ENCODE measurements at places on chromosomes 3 and 15.

DNA sequence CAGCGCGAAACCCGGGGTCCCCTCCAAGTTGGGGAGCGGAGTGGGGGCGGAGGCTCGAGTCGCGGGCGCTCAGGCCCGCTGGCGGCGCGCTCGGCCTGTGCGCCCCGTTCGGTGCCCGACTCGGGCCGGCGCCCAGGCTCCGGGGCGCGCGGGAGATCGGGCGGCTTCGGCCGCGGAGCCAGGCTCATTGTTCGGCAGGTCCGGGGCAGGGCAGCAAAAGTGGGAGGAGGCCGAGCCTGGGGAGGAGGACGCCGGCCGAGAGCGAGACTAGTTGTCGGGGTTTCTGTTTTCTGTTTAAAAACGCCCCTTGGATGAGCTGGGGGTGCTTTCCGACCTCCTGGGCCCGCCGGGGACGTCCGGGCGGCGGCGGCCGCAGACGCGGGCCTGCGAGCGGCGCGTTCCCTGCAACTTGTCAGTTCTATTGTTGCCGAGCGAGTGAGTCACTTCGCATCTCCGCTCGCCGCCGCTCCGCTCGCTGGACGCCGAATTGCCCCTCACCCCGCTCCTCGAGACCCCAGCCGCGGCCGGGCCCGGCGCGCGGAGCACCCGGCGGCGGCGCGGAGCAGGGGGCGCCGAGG lies 676 bp downstream of the TCF12 start:
- H3K36me3 ChIP-seq = peaks cover 4% of the 10 kb centered on the region
- H3K27ac ChIP-seq = peak overlapping the region; percentile 94
- DNase-seq = peak; percentile 65
- H3K4me1 ChIP-seq = peaks cover 16% of the 10 kb centered on the region

DNA sequence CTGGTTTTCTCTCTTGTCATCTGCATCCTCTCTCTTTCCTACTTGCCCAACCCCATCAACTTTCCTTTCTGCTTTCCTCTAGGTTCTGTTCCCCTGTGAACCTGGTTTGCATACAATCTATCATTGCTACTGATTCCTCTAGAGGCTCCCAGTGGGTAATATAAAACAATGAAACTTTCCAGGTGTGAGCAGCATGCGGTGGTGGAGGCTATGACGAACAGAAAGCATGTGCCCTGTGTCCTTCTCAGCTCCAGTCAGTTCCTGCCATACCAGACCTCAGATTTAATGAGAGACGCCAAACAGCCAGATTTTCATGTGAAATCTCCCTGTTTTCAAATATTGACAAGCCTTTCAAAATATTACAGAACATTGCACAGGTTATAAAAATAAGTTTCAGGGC lies 3.5 kb upstream of the ACAP2 start:
- peaks cover 12% of the 10 kb centered on the region for H3K4me1 ChIP-seq
- no peaks in the 10 kb centered on the region for H3K27me3 ChIP-seq
- no peaks in the 10 kb centered on the region for H3K36me3 ChIP-seq
- H3K27ac ChIP-seq = no peak overlapping the region
- no peak for DNase-seq
- no peak overlapping the region for H3K4me3 ChIP-seq

- peak; percentile 100 for DNase-seq
- H3K36me3 ChIP-seq = no peaks in the 10 kb centered on the region
- H3K4me1 ChIP-seq = peaks cover 22% of the 10 kb centered on the region
- no peaks in the 10 kb centered on the region for H3K27me3 ChIP-seq
- H3K27ac ChIP-seq = peak overlapping the region; percentile 90
Measured at GRCh38 chr3:16124636-16125035, 49.8 kb upstream of the GALNT15 start.

GRCh38 chr3:177338697-177339219 lies 141.5 kb upstream of the TBL1XR1 start:
- H3K36me3 ChIP-seq = no peaks in the 10 kb centered on the region
- DNase-seq = peak; percentile 41
- peaks cover 16% of the 10 kb centered on the region for H3K4me1 ChIP-seq
- no peak overlapping the region for H3K4me3 ChIP-seq
- H3K27me3 ChIP-seq = no peaks in the 10 kb centered on the region
- H3K27ac ChIP-seq = no peak overlapping the region

DNA sequence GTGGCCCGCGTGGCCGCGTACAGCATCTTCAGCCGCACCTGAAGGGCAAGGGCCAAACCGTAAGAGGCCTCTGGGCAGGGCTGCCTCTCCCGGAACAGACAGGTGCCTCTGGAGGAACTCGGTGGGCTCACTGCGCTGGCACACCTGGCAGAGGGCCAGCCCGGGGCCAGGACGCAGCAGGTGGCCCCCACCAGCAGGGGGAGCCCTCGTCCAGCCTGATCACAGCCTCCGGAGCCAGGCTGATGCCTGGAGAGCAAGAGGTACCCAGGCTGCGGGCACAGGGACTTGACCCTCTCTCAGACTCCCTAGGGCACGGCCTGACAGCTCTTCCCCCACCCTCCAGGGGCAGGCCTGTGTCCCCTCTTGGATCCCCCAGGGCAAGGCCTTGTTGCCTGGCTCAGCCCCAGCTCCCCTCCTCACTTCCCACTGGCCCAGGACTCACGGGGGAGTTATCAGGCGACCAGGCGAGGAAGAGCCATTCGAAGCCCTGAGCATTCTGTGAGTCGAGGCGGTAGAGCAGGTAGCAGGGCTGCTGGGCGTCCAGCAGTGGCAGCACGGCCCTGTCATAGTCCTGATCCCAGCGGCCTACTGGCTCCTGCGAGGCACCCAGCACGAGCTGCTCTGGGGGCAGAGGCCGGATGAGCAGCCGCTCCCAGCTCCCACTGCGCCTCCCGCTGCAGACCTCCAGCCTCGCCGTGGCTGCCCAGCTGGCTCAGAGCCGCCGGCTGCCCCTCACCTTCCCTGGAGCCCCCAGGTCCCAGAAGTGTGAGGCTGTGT lies 6.2 kb upstream of the TLR9 start:
- H3K4me1 ChIP-seq = peaks cover 4% of the 10 kb centered on the region
- no peak overlapping the region for H3K27ac ChIP-seq
- no peak overlapping the region for H3K4me3 ChIP-seq

GRCh38 chr3:188832961-188833721 lies 338.6 kb upstream of the TPRG1 start:
- no peak overlapping the region for H3K4me3 ChIP-seq
- H3K36me3 ChIP-seq = no peaks in the 10 kb centered on the region
- H3K27me3 ChIP-seq = no peaks in the 10 kb centered on the region
- DNase-seq = no peak
- no peak overlapping the region for H3K27ac ChIP-seq

GRCh38 chr3:151034303-151034702 lies 51.2 kb upstream of the MED12L start:
- DNase-seq = no peak
- no peak overlapping the region for H3K27ac ChIP-seq
- no peaks in the 10 kb centered on the region for H3K36me3 ChIP-seq
- no peaks in the 10 kb centered on the region for H3K27me3 ChIP-seq
- H3K4me3 ChIP-seq = no peak overlapping the region
- H3K4me1 ChIP-seq = peaks cover 8% of the 10 kb centered on the region

GRCh38 chr3:195246581-195246995 lies 24.4 kb downstream of the XXYLT1 start:
- no peak for DNase-seq
- H3K27me3 ChIP-seq = no peaks in the 10 kb centered on the region
- no peaks in the 10 kb centered on the region for H3K4me1 ChIP-seq
- no peak overlapping the region for H3K4me3 ChIP-seq

DNA sequence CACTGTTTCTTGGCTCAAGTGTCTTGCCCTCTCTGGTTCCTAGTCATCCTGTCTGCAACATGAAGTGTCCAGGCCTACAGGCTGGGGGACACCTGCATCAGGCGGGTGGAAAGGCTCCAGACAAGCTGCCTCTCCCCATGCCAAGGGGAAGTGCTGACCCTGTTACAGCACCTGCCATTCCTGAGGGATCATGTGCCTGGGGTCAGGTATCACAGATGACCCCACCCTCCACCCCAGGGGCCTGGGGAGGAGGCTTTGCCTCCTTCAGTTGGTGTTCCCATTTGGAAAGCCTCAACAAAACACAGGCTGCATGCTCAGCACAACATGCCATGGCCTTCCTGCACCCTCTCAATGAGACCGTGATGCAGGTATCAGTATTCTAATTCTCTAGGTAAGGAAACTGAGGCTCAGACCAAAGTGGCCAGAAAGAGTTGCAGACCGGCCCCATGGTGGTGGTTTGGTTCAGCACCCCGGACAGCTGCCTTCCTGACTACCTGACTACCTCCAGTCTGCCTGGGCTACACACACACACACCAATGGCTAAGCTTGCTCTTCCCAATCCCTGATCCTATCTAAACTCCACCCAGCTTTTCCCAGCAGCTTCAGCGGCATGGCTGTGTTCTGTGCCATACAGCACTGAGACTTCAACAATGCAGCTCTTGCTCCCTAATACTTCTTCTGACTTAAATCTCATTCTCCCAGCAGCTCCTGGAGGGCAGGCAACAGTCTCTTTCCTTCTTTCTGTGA lies 69.7 kb upstream of the LINGO1 start:
- peak; percentile 14 for DNase-seq
- no peaks in the 10 kb centered on the region for H3K36me3 ChIP-seq
- no peak overlapping the region for H3K27ac ChIP-seq
- no peaks in the 10 kb centered on the region for H3K27me3 ChIP-seq
- H3K4me3 ChIP-seq = no peak overlapping the region

DNA sequence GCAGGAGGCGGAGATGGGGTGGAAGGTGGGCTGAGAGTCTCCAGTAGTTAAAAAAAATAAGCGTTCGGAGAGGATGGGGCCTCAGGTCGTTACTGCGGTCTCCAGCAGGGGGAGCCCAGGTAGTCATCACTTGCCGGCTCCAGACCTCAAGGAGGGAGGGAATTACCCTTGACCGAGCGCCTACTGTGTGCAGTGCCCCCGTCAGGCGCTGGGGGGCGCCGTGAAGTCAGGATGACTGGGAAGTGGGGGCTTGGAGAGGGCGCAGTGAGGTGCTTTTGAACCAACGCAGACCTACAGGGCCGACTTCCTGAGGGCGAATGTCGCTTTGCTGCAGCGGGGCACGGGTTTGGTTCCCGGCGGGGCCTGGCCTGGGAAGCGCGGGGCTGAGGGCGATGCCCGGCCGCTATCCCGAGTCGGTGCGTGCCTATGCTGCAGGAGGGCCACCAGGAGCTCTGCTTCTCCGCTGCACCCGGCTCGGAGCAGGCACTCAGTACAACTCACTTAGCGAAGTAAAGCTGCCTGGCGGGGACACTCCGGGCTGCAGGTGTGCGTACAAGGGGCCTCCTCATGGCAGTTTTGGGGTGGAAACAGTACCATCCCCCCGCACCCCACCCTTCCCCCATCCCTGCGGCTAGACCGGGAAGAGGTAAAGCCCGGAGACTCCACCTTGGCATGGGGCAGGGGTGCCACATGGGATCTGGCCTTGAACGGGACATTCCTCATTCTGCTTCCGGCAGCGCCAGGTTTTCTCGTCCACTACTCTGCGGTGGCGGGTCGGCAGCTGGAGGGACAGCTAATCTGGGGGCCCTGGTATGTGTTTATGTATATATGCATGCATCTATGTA lies 79.8 kb downstream of the RHCG start:
- no peak overlapping the region for H3K4me3 ChIP-seq
- H3K4me1 ChIP-seq = no peaks in the 10 kb centered on the region
- no peaks in the 10 kb centered on the region for H3K36me3 ChIP-seq
- peak; percentile 7 for DNase-seq
- no peak overlapping the region for H3K27ac ChIP-seq

- no peak overlapping the region for H3K4me3 ChIP-seq
- no peaks in the 10 kb centered on the region for H3K27me3 ChIP-seq
- DNase-seq = no peak
- no peaks in the 10 kb centered on the region for H3K36me3 ChIP-seq
Measured at GRCh38 chr3:71277341-71277740, 306.2 kb downstream of the FOXP1 start.

- H3K36me3 ChIP-seq = no peaks in the 10 kb centered on the region
- H3K4me3 ChIP-seq = no peak overlapping the region
- no peak overlapping the region for H3K27ac ChIP-seq
- DNase-seq = no peak
Measured at GRCh38 chr15:60727661-60728060, 248.7 kb upstream of the ICE2 start.

DNA sequence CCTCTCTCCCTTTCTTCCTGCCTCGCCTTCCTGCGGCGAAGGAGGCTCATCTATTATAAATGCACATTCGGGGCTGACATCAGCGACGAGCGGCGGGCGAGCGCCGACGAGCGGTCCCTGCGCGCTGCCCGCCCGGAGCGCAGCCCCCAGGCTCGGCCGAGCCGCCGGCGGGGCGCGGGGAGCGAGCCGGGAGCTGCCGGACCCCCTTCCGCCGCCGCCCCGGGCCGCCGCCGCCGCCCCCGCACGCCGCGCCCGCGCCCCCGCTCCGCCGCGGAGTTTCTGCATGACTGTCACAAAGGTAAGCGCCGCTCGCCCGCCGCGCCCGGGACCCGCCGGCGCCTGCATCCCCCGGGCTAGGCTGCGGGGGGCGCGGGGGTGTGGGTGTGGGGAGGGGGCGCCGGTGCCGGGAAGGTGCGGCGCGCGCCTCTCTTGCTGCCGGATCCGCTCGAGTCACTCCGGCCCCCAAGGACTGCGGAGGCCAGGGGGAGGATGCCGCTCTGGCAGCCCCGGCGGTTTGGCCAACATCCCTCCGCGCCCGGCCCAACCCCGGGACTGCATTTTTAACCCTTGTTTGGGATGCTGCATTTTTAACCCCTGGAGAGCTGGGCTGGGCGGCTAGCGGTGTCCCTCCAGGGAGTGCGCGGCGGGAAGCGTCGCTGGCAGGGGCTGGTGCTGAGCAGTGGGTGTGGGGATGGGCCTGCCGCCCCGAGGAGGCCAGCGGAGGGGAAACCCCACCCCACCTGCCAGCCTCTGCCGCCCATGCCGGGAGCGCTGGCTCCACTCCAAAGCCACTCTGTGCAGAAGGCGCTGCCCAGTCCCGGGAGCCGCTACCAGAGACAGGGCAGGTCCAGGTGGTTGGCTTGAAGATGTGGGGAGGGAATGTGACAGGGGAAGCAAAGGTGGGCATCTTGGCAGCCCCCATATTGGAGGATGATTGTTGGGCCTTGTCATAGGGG lies at the start of gene CORO2B:
Gene CORO2B, plus strand, starts transcription at position 14 of the 956 bp plus-strand sequence. Its CDS starts 270 bp downstream, at position 284.
- DNase-seq = no peak
- H3K36me3 ChIP-seq = no peaks in the 10 kb centered on the region
- no peaks in the 10 kb centered on the region for H3K27me3 ChIP-seq
- no peak within 1 kb of the TSS for H3K27ac ChIP-seq
- peaks cover 27% of the 10 kb centered on the region for H3K4me1 ChIP-seq
- peak within 1 kb of the TSS; percentile 68 for H3K4me3 ChIP-seq

DNA sequence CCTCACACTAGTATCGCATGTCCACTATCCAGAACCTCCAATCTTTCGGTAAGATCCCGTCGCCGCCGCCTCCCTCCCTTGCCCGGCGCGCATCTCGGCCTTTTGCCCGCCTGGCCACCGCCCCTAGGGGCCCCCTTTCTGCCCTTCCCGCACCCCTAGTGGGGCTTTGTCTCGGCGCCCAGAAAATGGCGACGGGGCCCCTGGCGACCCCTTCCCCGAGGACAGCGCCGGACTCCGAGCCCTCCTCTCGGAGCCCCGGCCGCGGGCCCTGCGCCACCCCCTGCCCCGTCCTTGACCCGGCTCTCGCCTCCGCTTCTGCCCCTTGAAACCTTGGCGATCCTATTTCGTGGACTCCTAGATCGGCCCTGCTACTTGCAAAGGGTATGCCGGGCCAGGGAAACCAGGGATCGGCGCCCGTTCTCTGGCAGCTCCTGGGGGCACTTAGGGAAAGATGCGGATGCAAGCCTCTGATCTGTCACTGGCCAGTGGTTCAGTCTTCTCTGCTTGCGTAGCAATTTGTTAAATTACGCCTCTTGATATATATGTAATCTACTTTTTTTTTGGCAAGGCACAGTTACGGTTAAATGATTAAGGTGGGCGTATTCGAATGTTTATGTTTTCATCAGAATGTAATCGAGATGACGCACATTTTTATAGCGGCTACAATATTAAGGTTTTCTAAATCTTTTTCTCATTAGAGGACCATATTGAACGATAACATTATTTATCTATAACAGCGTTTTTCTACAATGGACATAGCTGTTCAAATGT lies 603 bp downstream of the EIF1B start:
- H3K36me3 ChIP-seq = peaks cover 23% of the 10 kb centered on the region
- H3K27ac ChIP-seq = peak overlapping the region; percentile 90
- peaks cover 13% of the 10 kb centered on the region for H3K4me1 ChIP-seq
